Upper lobe of right lung (tissue), 1 donor: ENCODE measurements at places on chromosomes 7 and 10. TPM values are rescaled to one million over a fixed set of nuclear protein-coding genes. Genes with fewer than 3 reads are reported as not detected.

DNA sequence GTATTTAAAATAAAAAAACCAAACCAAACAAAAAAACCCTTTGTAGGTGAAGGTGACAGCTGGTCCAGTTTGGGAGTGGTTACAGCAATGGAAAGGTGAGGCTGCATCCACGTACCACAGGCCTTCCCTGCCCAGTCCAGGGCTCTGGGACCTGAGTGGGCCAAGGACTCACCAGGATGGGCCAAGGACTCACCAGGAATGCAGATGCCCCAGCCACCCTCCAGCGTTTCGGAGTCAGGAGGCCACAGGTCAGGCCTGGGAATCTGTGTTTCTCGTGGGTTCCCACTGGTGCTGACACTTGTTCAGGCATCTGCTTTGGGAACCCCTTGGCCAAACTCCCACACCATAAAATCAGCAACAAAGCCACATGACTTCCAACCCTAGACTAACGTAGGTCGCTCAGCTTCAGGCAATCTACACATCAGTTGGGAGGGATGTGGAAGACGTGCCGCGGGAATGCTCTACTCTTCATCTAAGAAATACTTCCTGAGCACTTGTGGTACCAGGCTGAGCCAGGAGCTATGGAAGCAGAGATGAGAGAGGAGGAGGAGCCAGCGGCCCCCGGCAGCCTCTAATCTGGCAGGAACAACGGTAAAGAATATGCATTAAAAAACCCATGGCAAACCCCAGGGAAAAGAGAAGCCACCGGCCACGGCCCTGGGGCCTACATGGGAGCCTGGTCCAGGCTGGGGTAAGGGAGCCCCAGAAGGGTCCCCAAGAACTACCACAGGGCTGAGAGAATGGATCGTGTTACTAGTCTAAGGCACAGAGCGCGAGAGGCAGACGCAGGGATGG lies 473.4 kb downstream of the PTPRN2 start:
- no peaks in the 10 kb centered on the region for H3K27me3 ChIP-seq
- H3K4me1 ChIP-seq, result no peaks in the 10 kb centered on the region
- DNase-seq, result peak; percentile 36
- H3K4me3 ChIP-seq, result no peak overlapping the region

Gene SAP25
- total RNA-seq, result 6.4 TPM

GRCh38 chr10:103445767-103446567 lies 6.2 kb downstream of the CALHM2 start:
- DNase-seq, result no peak
- H3K4me3 ChIP-seq, result no peak overlapping the region
- H3K27me3 ChIP-seq, result no peaks in the 10 kb centered on the region

- DNase-seq, result no peak
- peaks cover 5% of the 10 kb centered on the region for H3K4me1 ChIP-seq
- H3K27me3 ChIP-seq, result no peaks in the 10 kb centered on the region
- peaks cover 41% of the 10 kb centered on the region for H3K36me3 ChIP-seq
- peak overlapping the region; percentile 100 for H3K27ac ChIP-seq
Observed at GRCh38 chr7:5525271-5526099, 101.9 kb upstream of the TNRC18 start.

- no peak for DNase-seq
- no peaks in the 10 kb centered on the region for H3K36me3 ChIP-seq
- H3K27me3 ChIP-seq, result no peaks in the 10 kb centered on the region
- no peak overlapping the region for H3K27ac ChIP-seq
Observed at GRCh38 chr10:111762114-111762513, 421.5 kb downstream of the GPAM start.

GRCh38 chr10:132844069-132844809 lies 58.3 kb upstream of the NKX6-2 start:
- DNase-seq, result peak; percentile 58
- no peaks in the 10 kb centered on the region for H3K36me3 ChIP-seq
- H3K27ac ChIP-seq, result no peak overlapping the region
- H3K27me3 ChIP-seq, result peaks cover 5% of the 10 kb centered on the region

Gene ZDHHC6
- 34.9 TPM for total RNA-seq
